ENCODE measurements at places on chromosomes 12 and 14. TPM values are rescaled to one million over a fixed set of nuclear protein-coding genes. Genes with fewer than 3 reads are reported as not detected.

DNA sequence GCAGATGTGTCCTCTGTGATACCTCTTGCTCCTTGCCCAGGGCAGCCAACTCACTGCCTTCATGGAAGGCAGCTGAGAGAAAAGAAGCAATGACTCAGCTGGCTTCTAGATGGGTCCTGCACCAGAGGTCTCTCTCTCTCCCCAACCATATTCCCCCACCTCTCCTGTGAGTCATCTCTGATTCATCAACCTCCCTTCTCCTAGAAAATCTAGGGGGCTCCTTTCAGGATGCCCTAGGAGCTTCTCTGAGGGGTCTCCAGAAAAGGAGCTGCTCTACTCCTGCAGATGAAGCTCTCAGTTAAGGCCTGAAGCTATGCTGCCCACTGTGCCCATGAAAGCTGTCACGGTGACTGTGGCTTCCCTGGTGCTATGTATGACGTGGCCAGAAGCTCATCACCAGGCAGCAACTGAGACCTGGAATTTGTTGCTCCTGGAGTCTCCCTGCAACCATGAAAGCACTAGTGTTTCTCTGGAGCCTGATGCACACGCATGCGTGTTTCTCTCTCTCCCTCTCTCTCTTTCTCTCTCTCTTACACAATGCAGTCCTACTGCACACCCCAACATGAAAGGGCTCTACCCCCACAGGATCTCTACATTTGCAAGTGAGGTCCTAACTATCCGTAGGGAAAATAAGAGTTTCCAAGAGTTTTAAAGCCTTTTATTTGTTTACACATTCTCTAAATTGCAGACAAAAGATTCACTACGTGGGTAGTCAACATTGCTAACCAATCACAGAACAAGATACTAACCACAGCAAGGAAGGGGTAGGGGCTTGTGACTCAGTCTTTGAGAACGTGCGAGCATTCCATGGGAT lies 285.3 kb downstream of the DPF3 start:
- no peaks in the 10 kb centered on the region for H3K36me3 ChIP-seq
- no peak for DNase-seq
- H3K27me3 ChIP-seq, result peaks cover 5% of the 10 kb centered on the region
- H3K4me3 ChIP-seq, result no peak overlapping the region

GRCh38 chr12:1605129-1606020 lies 11.0 kb upstream of the FBXL14 start:
- H3K4me3 ChIP-seq, result peak overlapping the region; percentile 68
- peak overlapping the region; percentile 73 for H3K27ac ChIP-seq
- H3K27me3 ChIP-seq, result peaks cover 1% of the 10 kb centered on the region
- peak; percentile 67 for DNase-seq

GRCh38 chr12:1855241-1855640 lies 34.9 kb downstream of the LRTM2 start:
- no peak for DNase-seq
- no peaks in the 10 kb centered on the region for H3K36me3 ChIP-seq
- no peak overlapping the region for H3K4me3 ChIP-seq
- H3K27ac ChIP-seq, result no peak overlapping the region

DNA sequence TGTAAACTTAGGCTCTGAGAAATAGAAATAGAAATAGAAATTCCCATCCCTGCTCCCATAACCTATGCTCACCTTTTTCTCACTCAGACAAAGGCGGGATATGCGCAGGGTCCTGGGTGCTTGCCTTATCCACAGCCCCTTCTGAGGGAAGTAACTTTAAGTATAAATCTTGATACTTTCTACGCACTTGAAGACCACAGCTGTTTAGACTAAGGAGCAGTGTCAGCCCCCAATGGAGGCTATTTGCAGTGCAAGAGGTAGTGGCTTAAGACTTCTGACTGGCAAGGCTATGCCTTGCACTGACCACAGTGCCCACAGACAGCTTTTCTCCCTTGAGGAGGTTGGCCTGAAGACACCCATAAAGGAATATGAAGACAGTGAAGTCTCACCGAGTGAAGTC lies 35.2 kb downstream of the ASCL1 start:
- H3K4me3 ChIP-seq, result no peak overlapping the region
- H3K4me1 ChIP-seq, result peaks cover 6% of the 10 kb centered on the region
- no peak for DNase-seq

GRCh38 chr14:23562822-23563472 lies 4.6 kb downstream of the AP1G2 start:
- H3K27me3 ChIP-seq, result no peaks in the 10 kb centered on the region
- H3K27ac ChIP-seq, result peak overlapping the region; percentile 47
- peak; percentile 68 for DNase-seq
- H3K4me1 ChIP-seq, result peaks cover 32% of the 10 kb centered on the region

DNA sequence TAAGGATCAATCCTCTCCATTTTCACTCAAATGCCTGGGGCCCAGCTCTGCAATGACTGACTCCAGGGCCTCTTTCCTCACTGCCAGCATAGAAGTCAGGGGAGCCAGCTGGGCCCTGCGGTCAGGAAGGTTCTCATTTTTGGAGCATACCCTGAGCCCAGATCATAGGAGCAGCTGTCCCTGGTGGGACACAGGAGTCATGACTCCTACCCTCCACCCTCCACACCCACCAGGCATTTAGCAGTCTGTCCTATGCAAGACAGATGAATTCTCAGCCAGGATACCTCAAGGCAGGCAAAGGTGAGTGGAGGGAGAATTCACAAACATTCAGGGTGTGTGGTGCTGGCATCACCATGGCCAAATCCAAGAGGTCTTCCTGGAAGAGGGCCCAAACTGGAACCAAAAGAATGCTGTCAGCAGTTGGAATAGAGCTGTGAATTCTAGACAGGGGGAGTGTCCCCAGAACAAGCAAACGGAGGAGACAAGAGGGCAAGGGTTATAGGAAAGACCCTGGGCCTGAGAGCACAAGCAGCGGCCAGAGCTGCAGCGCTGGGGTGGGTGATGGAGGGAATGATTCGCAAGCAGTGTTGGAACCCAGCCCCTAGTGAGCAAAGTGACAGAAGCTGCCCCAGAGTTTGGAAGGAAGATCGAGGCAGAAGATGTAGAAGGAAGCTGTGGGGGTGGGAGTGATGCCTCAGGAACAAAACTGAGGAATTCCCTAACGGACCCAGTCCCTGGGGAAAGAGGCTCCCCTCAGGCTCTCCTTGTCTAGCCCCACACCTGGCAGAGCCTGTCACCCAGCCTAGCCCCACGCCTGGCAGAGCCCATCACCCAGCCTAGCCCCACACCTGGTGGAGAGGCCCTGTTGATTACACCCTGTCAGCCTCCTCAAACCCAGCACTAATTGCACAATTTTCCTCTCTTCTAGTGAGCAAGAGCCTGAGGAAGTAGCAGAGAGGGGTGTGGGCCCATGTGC lies 4.5 kb upstream of the REM2 start:
- H3K36me3 ChIP-seq, result peaks cover 10% of the 10 kb centered on the region
- no peak overlapping the region for H3K27ac ChIP-seq
- no peak overlapping the region for H3K4me3 ChIP-seq
- DNase-seq, result no peak
- H3K4me1 ChIP-seq, result peaks cover 14% of the 10 kb centered on the region

GRCh38 chr12:44159216-44159615 lies 323.3 kb downstream of the TMEM117 start:
- DNase-seq, result no peak
- H3K36me3 ChIP-seq, result no peaks in the 10 kb centered on the region
- H3K4me3 ChIP-seq, result no peak overlapping the region
- H3K27me3 ChIP-seq, result no peaks in the 10 kb centered on the region

DNA sequence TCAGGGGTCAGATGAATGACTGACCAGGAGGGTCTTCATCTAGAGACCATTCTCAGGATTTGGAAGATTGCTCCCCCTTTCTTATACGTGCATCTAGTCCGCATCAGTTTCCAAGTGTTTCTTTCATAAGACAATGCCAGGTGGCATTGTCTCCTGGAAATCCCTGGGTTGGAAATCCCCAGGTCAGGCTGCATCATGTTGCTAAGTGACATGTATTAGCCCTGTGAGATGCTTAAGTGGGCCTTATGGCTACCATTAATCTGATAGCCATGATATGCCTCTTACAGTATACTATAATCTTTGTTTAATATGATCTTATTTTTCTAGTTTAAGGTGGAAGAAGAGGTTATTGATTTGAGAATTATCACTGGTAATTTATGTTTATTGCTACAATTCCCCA lies 92.8 kb downstream of the DIO3 start:
- H3K27ac ChIP-seq, result no peak overlapping the region
- H3K4me3 ChIP-seq, result no peak overlapping the region
- H3K27me3 ChIP-seq, result peaks cover 40% of the 10 kb centered on the region
- no peaks in the 10 kb centered on the region for H3K36me3 ChIP-seq
- DNase-seq, result no peak

Gene BMP4
- total RNA-seq, result not detected

GRCh38 chr14:75860561-75861160 lies 121.1 kb downstream of the TGFB3 start:
- H3K4me3 ChIP-seq, result no peak overlapping the region
- H3K36me3 ChIP-seq, result no peaks in the 10 kb centered on the region
- DNase-seq, result no peak
- no peak overlapping the region for H3K27ac ChIP-seq
- no peaks in the 10 kb centered on the region for H3K27me3 ChIP-seq

Gene MSI1
- total RNA-seq, result 0.78 TPM

GRCh38 chr14:104587641-104588040 lies 8.1 kb downstream of the C14orf180 start:
- no peak for DNase-seq
- H3K27me3 ChIP-seq, result peaks cover 5% of the 10 kb centered on the region
- no peak overlapping the region for H3K4me3 ChIP-seq
- no peaks in the 10 kb centered on the region for H3K36me3 ChIP-seq
- H3K27ac ChIP-seq, result no peak overlapping the region
- no peaks in the 10 kb centered on the region for H3K4me1 ChIP-seq

Gene CKB
- 9.1 TPM for total RNA-seq

DNA sequence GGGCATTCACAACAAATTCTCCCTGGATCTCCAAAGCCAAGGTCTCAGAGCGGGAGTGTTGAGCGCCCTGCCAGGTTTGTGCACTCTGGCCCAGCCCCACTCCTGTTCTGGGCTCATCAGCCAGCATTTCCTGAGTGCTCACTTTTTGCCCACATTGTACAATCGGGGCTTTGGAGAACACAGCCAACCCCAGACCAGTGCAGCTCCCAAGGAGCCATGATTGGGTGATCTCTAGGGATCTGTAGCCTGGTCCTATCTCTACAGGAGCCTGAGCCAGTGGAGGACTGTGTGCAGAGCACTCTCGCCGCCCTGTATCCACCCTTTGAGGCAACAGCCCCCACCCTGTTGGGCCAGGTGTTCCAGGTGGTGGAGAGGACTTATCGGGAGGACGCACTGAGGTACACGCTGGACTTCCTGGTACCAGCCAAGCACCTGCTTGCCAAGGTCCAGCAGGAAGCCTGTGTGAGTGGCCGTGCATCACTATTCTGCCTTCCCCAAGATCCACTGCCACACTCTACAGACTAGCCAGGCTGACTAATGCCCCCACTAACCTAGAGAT lies 2.8 kb downstream of the ARHGEF40 start:
- H3K27me3 ChIP-seq, result peaks cover 45% of the 10 kb centered on the region
- H3K27ac ChIP-seq, result no peak overlapping the region
- H3K36me3 ChIP-seq, result no peaks in the 10 kb centered on the region
- H3K4me1 ChIP-seq, result peaks cover 31% of the 10 kb centered on the region
- H3K4me3 ChIP-seq, result no peak overlapping the region
- no peak for DNase-seq

GRCh38 chr12:110234331-110234751 lies 46.7 kb upstream of the ATP2A2 start:
- H3K4me3 ChIP-seq, result no peak overlapping the region
- no peak for DNase-seq
- peaks cover 3% of the 10 kb centered on the region for H3K27me3 ChIP-seq
- no peak overlapping the region for H3K27ac ChIP-seq
- peaks cover 2% of the 10 kb centered on the region for H3K4me1 ChIP-seq
- no peaks in the 10 kb centered on the region for H3K36me3 ChIP-seq

Gene FAM186B
- not detected for total RNA-seq

Gene KCNH3
- 8.0 TPM for total RNA-seq

Gene CLEC1A
- not detected for total RNA-seq

Data from activated CD8-positive, alpha-beta T cell treated with anti-CD3 and anti-CD28 coated beads for 36 hours (primary cell).